Progenitor cell of endocrine pancreas (in vitro differentiated cells): ENCODE measurements at places on chromosomes 1 and 21. TPM values are rescaled to one million over a fixed set of nuclear protein-coding genes. Genes with fewer than 3 reads are reported as not detected.

Gene TFAP2E
- 0.55 and 0.84 TPM in 2 replicates for total RNA-seq

Gene PTPRC
- total RNA-seq: not detected in 2 replicates

Gene CENPF
- 62.1 and 62.8 TPM in 2 replicates for total RNA-seq

Gene TMEM54
- total RNA-seq: 23.2 and 27.0 TPM in 2 replicates

Gene CACHD1
- total RNA-seq: 33.5 and 36.0 TPM in 2 replicates

Gene EVA1C
- not detected in 2 replicates for total RNA-seq

Gene TRAF3IP3
- total RNA-seq: not detected in 2 replicates

GRCh38 chr1:199791495-199791894, 236.0 kb upstream of the NR5A2 start:
- DNase-seq: no peak

- no peak for DNase-seq
These were observed 291.6 kb downstream of the PTBP2 start for GRCh38 chr1:97013136-97013535.

DNA sequence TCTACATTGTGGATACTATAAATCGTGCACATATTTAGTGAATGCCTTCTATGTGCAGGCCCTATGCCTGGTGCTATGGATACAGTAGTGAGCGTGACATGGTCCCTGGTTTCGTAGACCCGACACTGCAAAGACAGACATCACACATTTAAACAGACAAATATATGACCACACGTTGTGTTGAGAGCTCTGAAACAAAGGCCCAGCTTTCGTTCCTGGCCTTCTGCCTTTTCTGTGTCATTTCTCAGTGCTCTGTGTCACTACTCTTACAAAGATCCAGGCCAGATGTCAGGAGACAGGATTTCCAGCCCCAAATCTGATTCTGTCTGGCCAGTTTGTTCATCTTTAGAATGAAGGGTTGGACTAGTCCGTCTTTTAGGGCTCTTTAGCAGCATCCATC, 19.3 kb upstream of the TRABD2B start:
- DNase-seq: no peak

DNA sequence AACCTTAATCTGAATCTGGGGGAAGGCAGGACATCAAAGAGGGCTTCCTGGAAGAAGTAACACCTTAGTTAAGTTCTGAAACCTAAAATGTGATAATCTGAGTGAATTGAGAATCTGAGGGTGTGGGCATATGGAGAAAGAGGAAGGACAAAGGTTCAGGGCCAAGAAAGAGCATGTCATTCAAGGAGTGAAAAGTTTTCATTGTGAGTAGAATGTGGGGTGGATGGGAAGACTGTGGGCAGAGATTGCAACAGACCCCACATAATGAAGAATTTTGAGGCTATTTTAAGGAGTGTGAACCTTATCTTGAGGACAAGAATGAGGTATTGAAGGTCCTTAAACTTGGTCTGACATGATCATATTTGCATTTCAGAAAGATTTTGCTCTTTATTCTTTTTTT, 227.2 kb downstream of the PTGER3 start:
- DNase-seq: no peak

DNA sequence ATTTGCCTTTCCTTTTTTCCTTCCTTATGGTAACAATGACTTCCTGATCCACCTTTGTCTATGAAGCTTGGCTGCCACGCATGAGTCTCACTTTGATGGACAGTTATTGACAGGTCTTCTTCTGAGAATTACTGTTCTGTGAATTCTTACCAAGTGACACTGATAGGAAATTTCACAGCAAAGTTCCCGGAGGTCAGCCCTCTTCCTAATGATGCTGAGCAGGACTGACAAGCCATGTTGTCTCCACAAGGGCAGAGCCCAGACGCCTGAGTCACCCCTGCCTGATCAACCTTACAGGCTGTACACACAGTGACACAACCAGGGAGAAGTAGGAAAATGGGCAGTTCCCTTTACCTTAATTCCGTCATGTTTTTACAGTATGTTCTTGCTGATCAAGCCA, 44.2 kb downstream of the ZC3H11B start:
- DNase-seq: no peak

DNA sequence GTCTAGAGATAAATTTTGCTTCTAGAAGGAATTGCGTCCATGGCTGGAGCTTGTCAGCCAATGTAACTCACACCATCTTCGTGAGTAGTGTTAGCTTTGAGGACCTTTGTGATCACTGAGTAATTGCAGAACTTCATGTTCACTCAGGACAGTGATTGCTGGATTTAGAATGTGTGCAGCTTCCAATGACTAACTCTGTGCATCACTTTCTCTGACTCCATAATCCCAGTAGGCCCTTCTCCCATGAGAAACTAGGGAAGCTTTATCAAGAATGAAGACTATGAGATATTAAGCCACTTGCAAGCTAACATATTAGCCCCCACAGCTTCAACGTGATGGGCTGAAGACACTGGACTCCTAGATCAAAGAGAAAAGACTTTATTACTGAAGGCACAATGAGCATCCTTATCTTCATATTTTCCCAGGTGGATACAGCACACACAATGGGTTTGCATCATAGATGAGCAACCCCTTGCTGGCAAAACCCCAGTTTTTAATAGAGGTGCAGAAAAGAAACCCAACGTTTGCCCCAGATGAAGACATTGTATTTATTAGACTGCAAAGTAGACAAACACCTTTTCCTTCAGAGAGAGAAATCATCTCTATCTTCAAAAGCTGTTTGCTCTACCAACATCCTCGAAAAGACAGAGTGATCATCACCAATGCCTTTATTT, 561.0 kb downstream of the LTN1 start:
- DNase-seq: no peak

- no peak for DNase-seq
These were observed 9.6 kb downstream of the DISC1 start for GRCh38 chr1:231636157-231636556.

DNA sequence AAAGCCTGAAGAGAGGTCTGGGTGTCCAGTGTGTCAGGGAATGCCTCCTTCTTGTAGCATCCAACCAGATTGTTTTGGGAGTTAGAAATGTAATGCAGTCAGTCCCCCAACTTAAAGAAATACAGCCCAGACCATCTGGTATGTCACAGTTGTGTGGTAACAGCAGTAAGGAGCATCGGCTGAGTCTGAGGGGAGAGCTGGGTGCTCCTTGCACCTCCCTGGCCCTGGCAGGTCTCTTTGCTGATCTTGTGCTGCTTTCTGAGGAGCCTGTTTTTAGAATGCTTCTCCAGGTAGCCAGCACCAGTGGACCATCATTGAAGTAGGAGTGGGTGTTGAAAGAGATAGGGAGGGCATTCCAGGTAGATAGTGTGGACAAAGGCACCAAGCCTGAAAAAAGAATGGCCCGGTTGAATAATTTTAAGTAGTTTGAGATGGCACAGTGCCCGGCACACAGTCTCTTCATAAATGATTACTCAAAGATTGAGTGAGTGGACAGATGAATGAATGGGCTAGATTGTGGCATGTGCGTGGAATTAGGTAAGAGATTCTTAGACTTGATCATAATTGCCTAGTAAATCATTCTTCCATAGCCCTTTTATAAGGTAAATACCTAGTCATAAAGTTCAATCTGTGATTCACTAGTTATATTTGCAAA, 46.5 kb downstream of the LAMC1 start:
- DNase-seq: no peak
